ENCODE measurements at places on chromosomes 1 and 21. TPM values are rescaled to one million over a fixed set of nuclear protein-coding genes. Genes with fewer than 3 reads are reported as not detected.

Gene BCAR3
- total RNA-seq = 8.7 TPM

Gene MEX3A
- total RNA-seq = 7.0 TPM

Gene PLA2G2C
- not detected for total RNA-seq

Gene COL16A1
- total RNA-seq = 97.9 TPM

All from epithelial cell of alveolus of lung (primary cell).